ENCODE measurements at places on chromosomes 11 and 22.
A peak's percentile ranks its signal among the peaks of the same experiment; 100 is the strongest.

DNA sequence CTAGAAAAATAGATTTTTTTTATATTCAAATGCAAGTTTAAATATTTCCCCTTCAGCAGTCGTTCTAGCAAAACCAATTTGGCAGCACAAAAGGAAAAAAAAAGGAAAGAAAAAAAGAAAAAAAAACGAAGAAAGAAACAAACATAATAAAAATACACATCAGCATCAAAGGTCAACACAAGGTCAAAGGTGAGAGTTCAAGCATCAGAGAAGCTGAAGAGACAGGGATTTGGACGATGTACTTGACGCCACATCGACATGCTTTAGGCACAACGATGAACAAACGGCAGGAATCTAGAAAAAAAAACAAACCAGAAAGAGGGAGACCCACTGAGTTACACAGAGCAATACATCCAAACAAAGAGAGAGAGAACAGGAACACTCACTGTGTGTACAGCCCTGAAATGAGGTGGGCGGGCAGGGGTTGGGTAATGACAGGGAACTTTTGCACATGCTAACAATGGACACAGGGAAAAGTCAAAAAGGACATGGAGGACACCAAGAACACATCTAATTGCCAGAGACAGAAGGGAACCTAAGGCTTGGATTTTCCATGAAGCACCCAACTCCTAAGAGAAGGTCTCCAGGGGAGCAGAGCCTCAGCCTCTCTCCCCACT, 19.8 kb upstream of the RAPSN start:
- DNase-seq, result peak; percentile 19

DNA sequence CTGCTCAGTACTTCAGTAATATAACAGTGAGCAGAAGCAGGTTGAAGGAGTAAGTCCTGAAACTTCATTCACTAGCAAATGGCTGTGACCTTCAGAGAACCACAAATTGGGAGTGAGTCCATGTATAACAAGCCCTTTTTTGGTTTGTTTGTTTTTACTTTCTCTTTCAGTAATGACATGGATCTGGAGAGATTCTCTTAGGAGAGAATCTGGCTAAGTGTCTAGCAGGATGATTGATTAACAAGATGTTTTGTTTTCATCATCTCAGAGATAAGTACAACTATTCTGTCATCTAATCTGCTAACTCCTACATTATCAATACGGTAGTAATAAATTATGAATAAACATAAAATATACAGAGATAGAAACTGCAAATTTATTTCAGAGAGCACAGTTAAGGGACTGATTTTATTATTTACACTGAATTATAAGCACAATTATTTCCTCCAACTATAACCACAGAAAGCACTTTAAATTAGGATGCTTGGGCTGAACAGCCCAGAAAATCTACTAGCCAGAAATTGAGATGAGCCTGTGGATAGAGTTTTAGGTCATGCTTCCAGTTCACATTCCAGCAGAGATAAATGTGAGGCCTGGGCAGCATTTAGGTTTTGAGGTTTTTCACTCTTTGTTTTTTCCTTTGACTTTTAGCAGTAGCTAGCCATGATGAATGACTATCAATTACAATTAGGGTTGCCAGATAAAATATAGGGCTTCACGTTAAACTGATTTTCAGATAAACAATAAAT, 429.3 kb upstream of the FAT3 start:
- no peak for DNase-seq

DNA sequence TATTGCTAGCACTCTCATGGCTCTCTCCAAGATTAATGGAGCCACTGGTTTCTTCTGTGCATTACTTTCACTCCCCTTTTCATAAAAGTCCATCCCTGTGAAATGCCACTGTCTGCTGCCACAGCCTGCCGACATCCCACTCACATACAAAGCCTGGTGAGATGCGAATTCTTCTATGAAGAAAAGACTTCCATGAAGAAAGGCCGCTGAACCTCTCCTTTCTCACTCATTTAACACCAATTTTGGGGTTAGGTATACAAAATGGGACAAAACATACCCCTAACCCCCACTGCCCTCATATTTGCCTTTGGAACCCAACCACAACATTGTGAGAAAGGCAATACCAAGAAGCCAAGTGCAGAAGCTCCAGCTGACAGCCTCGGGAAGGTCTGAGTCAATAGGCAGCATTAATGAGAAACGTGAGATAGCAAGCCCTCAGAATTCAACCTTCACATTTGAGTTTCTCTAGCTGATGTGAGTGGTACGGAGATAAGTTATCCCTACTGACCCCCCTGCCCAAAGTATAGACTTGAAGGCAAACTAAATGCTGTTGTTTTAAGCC, 156.4 kb downstream of the ATG16L2 start:
- no peak for DNase-seq

- DNase-seq, result no peak
These were observed 965 bp downstream of the OR9Q1 start for GRCh38 chr11:58024601-58025091.

- peak; percentile 95 for DNase-seq
These were observed 65.8 kb downstream of the DCDC1 start for GRCh38 chr11:31303644-31304180.

DNA sequence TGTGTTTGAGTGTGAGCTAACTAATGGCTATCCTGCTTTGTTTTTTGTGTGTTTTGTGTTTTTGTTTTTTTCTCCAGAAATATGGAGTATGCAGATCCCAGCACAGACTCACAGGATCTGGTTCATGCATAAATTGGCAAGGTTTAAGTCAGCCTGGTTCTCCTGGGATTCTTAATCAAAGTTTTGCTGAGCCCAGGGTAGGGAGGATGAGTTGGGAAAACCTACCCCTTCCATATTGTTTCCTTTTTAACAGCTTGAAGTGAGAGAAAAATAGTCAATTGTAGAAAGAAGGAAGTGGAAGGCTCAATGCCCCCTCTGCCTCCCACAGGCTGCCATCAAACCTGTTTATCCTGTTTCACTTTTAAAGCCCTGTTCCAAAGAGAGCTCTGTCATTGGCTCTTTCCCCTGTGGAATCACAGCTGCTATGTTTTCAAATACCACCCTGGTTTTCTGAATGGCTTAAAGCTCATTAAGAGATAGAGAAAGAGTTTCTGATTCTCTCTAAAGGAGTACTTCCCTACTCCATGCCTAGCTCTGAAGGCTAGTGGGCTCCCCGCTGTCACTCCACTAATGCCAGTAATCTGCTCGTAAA, 23.4 kb upstream of the CADM1 start:
- no peak for DNase-seq

DNA sequence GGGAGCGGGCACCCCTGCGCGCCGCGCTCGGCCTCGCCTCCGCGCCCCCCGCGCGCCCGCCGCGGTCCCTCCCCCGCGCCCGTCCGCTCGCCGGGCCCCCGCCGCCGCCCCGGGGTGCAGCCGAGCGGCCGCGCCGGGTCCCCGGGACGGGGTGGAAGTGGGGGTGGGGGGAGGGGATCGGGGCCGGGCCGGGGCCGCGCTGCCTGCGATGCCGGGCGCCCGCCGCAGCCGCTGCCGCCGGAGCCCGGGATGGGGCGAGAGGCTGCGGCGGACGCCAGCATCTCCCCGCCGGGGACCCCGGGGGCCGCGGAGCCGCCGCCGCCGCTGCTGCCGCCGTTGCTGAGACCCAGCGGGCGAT, 365 bp downstream of the MGAT3 start:
- no peak for DNase-seq

GRCh38 chr22:34972191-34972897, 93.6 kb upstream of the ISX start:
- DNase-seq, result no peak

- peak; percentile 3 for DNase-seq
These were observed 14.4 kb upstream of the SERPINH1 start for GRCh38 chr11:75547617-75548058.
